ENCODE measurements at places on chromosomes 5 and 9.

- DNase-seq = no peak
These were observed 43.0 kb downstream of the FXN start for GRCh38 chr9:69078581-69078980.

DNA sequence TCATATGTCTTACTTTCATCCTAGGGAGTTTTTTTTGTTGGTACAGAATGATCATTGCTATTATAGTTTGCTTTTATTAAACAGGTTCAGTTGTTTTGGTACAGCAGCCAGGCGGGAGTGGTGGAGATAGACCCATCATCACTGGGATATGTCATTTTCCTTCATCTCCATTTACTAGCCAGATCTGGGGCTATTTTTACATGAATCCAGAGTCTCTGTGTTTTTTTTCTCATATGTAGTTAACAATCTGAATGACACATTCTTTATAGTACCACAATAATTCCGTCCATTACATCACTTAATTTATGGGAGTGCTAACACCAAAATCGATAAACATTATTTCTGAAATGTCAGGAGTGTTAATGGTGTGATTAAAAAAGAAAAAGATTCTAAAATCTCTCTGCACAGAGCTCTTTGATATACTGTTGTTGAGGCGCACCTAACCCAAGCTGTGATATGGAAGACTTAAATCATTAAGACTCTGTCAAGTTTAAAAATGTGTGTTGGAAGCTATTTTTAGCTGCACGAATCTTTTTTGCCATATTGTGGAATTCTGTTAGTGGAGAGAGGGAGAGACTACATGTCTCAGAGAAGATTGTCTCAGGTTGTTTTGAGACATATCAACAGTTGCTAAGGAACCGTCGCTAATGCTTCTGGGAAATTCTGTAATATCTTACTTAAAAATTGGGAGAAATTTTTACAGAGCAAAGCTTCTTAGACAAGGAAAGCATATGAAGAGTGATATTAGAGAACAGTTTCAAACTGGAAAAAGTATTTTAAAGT lies 59.6 kb downstream of the RPS23 start:
- DNase-seq = no peak

DNA sequence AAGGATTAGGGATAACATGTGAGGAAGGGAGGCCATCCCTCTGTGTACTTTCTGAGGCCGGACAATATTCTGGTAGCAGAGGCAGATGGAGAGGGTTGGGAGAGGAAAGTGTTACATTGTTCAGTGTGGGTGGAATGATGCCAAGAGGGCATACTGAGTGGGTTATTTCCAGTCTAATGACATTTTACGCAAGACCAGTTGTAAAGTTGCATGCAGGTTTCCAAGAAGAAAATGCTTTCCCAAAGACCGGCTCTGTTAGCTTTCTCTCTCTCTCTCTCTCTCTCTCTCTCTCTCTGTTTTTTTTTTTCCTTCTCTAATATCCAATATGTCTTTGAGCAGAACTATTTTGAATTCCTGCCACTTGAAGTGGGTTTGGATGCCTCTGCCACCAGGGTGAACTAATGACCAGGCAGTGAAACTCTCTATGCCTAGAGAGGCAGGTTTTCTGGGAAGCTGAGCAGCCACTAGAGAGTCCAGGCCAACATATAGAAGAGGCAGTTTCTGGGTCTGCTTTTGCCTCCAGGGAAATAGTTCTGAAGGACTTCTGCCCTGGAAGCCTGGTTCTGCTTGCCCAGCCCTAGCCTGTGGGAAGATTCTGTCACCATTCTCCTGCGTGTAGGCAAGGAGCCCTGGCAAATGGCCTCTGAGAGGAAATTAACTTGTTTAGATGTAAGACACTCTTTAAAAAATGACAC lies 24.4 kb upstream of the ZNF366 start:
- DNase-seq = no peak

DNA sequence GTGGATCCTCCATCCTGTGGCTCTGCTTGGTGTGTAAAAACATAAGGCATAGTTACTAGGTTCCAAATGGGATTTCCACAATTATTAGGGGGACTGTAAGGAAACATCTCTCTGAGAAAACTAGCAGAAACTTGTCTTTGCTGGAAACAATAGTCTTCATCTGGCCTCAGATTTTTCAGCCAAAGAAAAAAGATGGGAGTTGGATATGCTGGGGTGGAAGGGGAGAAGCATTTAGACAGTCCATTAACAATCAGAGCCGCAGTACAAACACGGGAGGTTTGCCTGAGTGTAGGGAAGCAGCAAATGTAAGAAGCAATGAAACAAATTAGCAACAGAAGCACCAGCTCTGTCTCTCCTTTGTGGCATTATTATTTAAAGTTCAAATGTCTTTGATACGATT lies 402.7 kb upstream of the ZNF608 start:
- no peak for DNase-seq

Measured in stimulated activated CD8-positive, alpha-beta memory T cell treated with anti-CD3 and anti-CD28 coated beads, Interleukin-4, amount 100 ng/mL, for 1 hour (primary cell).